ENCODE measurements at places on chromosomes 3 and 15.

- peak; percentile 77 for DNase-seq
These were observed 33.5 kb upstream of the MFSD1 start for GRCh38 chr3:158768361-158768787.

GRCh38 chr3:155402656-155403055 lies 109.2 kb upstream of the STRIT1 start:
- no peak for DNase-seq

DNA sequence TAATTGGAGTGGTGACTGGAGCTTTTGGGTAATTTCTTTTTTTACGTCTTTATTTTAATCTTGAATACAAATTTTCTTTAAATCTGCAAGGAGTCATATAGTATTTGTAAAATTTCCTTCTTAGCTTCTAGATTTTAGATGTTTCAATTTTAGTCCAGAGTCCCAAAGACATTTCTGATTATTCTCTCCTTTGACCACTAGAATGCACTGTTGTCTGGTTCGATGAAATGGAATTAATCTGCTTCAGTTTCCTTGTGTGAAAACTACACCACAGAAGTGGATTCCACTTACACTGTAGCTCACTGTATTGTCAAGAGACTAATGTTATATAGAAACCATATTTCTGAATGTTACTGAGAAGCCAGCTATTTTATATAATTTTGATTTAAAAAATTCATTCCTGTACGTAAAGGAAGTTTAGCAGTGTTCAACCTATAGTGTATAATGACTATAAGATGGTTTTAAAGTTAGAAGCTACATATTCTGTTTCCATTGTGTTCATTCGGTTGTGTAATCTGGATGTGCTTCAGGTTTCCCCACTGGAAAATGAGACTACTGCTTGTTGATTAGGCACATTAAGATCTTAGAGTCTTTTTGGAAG lies 6.1 kb downstream of the GRAMD1C start:
- DNase-seq = peak; percentile 72

- no peak for DNase-seq
These were observed 555.4 kb upstream of the SGO1 start for GRCh38 chr3:20741381-20741780.

DNA sequence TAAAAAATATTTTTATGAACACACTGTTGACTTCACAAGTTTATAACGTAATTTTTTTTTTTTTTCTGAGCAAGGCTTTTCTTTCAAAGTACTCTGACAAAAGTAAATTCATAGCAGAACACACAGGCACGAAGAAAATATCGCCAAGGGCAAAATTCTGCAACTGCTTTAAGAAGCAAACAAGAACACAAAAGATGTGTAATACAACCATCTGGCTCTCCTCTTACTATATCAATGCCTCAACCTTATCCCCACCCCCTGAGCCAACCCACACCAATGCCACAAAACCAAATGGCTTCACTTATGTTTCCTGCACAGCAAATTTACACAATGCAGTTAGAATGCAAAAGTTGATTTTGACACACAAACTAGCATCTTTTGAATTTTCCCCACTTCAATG lies 274.2 kb downstream of the FOXP1 start:
- DNase-seq = peak; percentile 9

DNA sequence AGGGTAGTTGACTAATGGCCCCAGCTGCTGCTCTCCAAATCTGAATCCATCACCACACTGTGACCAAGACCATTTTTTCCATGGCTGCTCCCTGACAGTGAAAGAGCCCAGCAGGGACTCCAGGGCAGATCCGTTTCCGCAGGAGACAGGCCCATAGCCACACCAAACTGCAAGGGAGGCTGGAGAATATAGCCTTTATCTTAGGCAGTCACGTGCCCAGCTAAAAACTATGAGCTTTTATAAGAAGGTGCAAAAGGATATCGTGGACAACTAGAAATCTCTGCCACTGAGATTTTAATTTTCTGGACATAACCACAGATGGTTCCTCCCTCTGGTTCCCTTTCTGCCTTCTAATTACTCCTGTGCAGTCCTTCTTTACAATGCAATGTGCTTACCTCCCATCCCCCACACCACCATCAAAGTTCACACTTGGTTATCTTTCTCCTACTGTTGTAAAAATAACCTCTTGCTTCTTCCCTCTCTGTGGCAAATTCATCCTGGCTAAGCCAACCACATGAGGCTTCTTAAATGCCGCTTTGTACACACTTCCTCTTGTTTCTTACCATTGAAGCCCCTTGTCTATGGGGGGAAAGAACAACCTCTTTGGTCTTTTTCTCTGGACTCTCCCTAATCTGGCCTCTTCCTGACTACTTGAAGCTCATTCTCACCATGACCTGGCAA lies 233.7 kb downstream of the SHQ1 start:
- DNase-seq = no peak

GRCh38 chr3:52881871-52882270 lies 15.5 kb downstream of the STIMATE start:
- no peak for DNase-seq

- DNase-seq = no peak
These were observed 40.5 kb upstream of the CMTM8 start for GRCh38 chr3:32197991-32198390.

DNA sequence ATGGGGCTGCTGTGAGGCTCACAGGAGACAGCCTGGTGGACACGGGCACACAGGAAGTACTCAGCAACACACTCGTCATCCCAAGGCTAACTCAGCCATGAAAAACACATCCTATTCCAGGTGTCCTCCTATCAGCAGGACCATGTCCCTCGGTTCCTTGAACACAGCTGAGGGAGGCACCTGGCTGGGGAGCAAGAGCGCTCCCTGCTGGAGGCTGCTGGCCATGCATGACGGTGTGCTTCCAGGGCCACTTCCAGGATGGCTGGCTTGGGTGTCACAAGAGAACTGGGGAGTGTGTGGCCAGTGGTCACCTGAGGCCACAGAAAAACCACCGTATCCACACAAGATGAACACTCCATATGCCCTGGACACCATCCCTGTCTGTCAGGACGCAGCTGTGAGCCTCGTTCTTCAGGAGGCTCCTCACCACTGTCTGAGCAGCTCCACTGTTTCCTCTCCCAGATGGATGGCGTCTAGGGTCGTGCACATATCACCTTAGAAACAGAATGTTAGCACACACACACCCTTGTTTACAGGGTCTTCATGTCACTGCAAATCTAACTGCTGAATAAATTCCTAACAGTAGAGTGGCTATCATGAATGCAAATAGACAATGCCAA lies 31.0 kb downstream of the POC1A start:
- DNase-seq = peak; percentile 90

GRCh38 chr15:65033659-65034269 lies 4.3 kb upstream of the MTFMT start:
- peak; percentile 71 for DNase-seq

DNA sequence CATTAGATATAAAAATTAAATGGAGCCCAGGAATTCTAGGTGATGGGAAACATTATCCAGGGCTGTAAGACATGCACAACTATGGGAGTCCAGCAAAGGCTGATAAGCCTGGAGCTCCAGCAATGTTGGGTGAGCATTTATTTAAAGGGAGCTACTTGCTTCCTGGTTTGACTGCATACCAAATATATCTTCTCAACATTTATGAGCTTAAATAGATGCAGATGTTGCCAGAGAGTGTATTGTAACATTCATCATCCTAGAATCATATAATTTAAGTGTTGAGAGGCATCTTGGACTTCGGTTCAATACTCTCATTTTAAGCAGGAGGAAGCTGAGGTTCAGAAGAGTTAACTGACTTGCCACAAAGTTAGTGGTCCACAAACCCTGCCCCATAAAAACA lies 12.2 kb upstream of the POLR2M start:
- DNase-seq = peak; percentile 10

DNA sequence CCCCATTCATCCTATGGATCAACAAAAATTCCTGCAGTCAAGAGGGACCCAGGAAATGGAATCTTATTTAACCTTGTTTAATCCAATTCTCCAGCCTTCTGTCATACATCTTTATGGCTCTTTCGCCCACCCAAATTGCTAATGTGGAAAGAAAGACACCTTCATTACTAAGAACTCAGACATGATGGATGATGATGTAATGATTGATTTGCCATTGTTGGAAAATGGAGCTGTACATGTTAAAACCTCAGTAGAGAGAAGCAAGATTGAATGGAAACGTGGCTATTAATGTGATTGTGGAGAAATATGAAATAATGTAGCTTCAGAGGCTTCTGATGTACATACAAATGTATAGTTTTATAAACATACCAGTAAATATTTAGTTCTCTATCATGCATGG lies 15.7 kb upstream of the PTPRG start:
- no peak for DNase-seq

- no peak for DNase-seq
These were observed 99.2 kb upstream of the TRPM1 start for GRCh38 chr15:31200735-31201151.

Measured in GM03348 (cell line).